Fibroblast of skin of right quadriceps (primary cell): ENCODE measurements at places on chromosomes 7 and 10.

- no peak for DNase-seq
These were observed 111.4 kb downstream of the INPP5A start for GRCh38 chr10:132648851-132649528.

- no peak for DNase-seq
These were observed 54.5 kb downstream of the FRMD4A start for GRCh38 chr10:14276210-14276609.

- no peak for DNase-seq
These were observed 153.7 kb downstream of the CREB5 start for GRCh38 chr7:28565980-28566379.

DNA sequence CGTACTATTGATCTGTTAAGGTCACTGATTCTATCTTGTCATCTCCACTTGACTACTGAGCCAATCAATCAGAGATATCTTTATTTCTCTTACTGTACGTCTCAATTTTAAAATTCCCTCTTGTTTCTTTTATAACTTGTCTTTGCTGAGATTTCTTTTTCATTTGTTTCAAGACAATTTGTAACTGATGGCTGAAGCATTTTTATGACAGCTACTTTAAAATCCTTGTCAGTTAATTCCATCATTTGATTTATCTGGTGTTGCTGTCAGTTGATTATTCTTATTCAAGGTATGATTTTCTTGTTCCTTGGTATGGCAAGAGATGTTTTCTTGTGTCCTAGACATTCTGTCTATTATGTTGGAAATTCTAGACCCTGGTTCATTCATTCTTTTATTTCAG lies 76.6 kb downstream of the TYW1B start:
- no peak for DNase-seq

DNA sequence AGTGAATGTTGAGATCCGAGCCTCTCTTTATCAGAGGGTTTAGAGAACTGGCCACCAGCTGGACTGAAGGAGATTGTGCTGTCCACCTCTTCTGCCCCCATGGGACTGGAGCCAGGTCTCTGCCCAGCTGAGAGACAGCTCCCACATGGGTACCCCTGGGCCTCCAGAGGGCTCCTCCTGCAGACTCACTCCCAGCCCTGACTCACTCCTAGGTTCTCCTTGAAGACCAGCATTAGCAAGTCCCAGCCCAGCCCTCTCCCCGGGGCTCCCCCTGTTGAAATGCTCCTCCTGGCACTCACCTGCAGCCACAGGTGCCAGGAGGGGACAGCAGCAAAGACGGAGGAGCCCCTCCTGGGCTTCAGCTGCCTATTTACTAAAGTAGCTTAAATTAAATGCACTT lies 126.9 kb downstream of the CXCL12 start:
- no peak for DNase-seq

DNA sequence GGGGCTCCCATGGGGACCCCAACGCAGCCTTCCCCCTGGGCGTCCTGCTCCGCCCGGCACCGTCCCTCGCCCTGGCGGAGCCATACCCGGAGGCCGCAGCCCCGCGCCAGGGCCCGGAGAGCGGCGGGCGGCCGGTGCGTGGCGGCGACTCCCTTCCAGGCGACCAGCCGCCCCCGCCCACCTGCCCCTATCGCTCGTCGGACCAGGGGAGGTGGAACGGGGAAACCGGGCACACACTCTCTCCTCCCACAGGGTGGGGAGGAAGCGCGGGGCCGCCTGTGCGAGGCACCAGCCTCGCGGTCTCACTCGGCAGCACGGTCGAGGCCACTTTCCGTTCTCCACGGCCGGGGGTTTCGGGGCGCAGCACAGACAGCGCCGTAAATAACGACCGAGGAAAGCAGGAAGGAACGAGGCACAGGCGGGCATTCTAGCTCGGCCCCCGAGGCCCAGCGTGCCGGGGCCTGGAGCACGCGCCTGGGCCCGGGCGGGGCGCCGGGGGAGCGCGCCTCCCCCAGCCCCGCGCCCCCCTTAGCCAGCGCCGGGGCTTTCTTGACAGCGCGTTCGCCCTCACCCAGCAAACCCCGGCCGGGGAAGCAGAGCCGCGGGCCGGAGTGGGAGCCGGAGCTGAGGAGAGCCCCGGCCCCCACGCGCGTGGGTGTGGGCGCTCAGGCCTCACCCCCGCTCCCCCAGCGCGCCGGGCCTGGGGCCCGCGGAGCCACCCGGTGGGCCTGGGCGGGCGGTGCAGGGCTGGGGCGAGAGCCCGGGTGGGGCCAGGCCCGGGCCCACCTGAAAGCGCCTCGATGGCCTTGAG lies 936 bp downstream of the IGF2BP3 start:
- DNase-seq: no peak

DNA sequence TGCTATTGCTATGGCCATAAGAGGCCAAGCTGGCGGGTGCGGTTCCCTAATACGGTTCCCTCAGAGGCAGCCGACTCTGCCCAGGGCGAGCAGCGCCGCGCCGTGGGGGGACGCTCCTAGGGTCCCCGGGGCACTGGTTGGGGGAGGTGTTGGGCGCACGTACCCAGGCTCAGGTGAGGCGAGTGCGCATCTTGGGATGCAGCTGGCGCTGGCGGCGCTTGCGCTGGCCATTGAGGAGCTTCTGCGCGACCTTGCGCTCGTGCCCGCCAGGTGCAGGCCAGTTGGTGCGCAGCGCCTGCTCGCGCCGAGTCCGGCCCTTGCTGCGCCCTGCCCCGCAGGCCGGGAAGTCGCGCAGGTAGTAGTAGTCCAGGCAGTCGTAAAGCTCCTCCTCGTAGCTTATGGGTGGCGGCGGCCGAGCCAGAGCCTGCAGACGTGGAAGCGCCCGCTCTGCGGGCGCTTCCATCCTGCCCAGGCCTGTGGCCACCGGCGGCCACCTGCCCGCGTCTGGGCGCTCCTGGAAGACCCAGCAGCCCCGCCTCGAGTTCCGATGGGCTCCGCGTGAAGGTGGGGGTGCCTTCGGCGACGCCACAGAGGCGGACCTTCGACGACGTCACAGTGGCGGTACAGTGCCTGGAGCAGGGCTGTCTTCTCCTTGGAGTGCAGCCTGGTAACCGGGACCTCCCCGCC lies at the start of gene NUPR2:
Gene NUPR2, minus strand, starts transcription at position 566 of the 687 bp plus-strand sequence. Its CDS starts 103 bp downstream, at position 463.
- no peak for DNase-seq

GRCh38 chr7:28731092-28731658 lies 227.0 kb downstream of the TRIL start:
- DNase-seq: no peak

DNA sequence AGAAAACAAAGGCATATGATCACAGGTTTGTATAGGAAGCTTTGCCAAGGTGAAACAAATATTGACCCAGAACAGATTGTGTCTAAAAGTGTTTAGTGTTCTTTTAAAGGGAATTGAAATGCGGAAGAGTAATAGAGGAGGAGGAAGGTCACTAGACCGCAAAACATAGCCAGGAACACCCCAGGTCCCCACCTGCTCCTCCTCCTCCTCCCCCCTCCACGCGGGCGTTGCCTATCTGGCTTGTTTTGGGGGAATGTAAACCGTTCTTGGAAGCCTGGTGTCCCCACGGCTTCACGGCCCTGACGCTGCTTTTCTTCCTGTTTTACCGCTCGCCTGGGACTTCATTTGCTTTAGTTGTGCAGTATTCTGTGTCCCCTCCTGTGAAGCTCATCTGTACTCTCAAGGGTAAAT lies 81.0 kb upstream of the PFKP start:
- DNase-seq: no peak

DNA sequence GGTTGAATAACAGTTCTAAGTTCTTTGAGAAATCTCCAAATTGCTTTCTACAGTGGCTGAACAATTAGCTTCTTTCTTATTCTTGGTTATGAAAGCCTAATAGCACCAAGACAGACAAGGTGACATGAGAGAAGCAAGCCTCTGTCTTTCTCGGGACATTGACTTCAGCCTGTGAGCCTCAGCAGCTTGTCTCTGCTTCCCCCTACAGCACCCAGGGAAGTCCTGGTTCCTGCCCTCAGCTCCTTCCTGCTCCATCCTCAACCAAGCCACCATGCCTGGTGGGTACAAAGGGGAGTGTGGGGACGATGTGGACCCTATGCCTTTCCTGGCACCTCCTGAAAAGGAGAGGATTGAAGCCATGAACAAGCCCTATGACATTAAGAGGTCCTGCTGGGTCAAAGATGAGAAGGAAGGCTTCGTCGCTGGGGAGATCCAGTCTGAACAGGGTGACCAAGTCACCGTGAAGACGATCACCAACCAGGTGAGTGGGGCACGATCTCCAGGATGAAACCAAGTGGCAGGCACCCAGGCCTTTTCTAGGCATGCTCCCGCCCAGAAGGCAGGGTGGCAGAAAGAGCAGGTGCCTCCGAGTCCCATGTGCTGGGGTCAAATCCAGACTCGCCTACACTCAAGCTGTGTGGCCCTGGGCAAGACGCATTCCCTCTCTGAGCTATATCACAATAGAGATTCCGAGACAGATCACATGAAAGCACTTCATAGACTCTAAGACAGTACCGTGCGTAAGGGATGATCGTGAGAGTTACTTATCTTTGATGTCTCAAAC lies 30.8 kb upstream of the KPNA7 start:
- no peak for DNase-seq

DNA sequence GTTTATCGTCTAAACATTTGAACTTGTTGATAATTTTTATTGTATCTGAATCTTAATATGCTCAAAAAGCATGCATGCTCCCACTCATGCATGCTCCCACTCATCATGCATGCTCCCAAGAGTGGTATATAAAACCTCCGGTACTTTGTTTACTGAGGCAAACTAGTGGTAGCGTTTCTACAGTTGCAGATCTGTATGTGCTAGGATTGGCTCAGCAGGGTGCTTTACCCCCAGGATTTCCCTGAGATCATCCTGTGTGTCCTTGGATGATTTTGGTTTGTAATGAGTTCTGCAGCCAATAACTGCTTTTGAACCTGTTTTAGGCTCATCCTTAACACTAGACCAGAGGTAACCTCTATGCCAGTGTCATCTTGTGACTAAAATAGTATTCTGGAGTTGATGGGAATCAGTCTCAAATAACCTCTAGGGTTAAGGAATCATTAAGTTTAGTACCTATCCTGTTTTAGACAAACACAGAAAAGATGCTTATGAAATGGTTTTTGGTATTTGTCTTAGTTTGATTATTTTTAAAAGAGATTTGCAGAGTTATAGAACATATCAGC lies 40.4 kb downstream of the PHTF2 start:
- DNase-seq: no peak

- DNase-seq: no peak
These were observed 30.6 kb downstream of the RASGEF1A start for GRCh38 chr10:43236176-43236850.

GRCh38 chr10:14523286-14523685 lies 192.6 kb upstream of the FRMD4A start:
- DNase-seq: no peak

DNA sequence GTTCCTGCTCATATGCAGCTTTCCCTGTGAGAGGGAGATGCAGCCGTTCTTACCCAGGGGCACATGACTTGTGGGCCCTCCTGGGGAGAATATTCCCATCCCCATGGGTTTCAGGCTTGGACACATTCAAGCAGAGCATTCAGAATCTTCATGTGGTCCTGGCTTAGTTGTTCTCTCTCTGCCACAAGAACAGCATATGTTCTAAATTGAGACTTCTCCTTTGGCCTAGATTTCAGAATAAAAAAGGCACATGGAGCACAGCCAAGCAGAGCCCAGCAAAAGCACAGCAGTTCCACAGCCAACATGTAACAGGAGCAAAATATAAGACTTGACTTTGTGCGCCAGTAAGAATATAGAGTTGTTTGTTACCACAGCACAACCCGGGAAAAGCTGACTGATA lies 306.4 kb upstream of the MYO3A start:
- DNase-seq: no peak

DNA sequence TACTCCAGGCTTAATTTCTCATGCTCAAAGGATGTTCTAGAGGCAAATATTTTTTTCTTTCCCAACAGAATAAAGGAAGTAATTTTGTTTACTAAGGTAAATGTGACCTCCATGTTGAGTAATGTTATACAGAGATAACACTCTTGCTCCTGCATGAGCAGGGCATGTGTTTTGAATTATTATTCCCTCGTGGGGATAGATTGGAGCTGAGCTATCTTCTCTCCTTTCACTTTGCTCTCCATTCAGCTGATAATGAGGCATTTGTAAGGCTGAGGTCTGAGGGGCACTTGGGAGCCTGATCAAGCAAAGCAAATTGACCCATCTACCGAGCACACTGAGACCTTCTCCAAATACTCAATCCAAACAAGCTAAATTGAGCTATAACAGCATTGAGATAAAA lies 50.7 kb upstream of the GHITM start:
- DNase-seq: no peak

- DNase-seq: no peak
These were observed 171.5 kb upstream of the TCF7L2 start for GRCh38 chr10:112778579-112778978.
